AG08395 (cell line): ENCODE measurements at places on chromosomes 11 and 22.

GRCh38 chr11:28756977-28757376 lies 648.8 kb downstream of the METTL15 start:
- DNase-seq: peak; percentile 62

GRCh38 chr11:125410091-125410490 lies 86.0 kb downstream of the FEZ1 start:
- no peak for DNase-seq

DNA sequence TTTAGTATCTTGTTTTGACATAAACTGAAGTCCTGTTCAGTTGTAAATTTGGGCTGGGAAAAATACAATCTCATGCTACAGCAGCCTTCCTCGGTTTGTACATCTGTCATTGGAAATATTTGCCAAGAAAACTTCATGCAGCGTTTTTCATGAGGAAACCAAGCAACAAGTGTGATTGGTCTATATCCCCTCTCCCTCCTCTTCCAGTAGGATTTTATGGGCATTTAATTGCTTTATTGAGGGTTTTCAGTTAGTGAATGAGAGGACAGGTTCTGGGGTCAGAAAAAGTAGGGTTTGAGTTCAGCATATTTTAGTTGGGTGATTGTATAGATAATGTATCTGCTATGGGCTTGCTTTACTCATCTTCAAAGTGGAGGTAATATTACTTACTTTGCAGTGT lies 90.1 kb upstream of the RAG2 start:
- no peak for DNase-seq

DNA sequence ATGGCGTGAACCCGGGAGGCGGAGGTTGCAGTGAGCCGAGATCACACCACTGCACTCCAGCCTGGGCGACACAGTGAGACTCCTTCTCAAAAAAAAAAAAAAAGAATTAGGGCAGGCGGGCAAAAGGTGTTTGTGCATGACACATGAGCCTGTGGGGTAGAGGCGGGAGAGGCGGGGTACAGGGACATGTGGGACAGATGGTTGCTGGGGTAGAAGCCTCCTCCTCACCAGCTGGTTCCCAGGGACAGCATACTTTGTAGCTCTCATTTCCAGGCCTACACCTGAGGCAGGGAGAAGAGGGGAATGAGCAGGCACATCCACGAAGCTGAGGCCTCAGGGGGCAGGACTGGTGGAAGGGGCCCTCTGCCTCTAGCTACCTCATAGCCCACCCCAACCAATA lies 23.7 kb downstream of the YWHAH start:
- DNase-seq: no peak

DNA sequence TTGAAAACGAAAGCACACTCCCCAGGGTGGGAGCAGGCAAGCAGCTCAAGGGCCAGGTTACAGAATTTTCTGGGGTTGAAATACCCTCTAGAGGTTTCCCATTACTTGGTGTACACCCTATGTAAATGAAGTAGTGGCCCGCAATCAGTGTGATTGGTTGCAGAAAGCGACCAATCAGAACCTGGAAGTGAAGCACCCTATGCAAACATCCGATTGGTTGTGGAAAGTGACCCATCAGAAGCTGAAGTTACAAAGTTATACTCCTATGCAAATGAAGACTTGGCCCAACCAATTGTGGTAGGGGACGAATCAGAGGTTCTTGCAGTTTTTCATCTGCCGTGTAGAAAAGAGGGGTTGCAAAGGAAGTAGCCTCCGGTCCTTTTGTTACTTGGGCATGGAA lies 19.2 kb downstream of the PRR5 start:
- no peak for DNase-seq

GRCh38 chr11:42974510-42975179 lies 337.2 kb upstream of the API5 start:
- no peak for DNase-seq

DNA sequence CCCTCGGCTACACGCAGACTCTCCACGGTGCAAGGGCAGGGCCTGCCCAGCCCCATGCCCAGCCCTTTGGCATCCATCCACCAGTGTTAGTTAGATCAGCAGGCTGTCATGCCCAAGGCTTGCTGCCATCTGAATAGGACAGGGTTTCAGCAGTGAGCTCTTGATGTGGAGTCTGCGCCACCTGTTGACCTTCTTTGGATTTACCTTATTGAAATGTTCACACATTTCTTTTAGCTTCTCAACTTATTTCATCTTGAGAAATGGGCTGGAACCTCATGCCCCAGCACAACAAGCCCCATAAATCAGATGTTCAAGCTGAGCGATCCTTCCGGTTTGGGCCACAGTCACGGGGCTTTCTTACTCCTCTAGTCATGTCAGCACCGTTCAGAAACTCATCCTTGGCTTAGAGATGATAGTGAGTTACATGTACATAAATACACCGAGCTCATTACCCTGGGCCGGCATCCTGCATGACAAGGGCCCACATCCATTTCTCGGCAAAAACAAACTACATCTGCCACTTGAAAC lies 61.7 kb downstream of the PARVB start:
- peak; percentile 74 for DNase-seq

DNA sequence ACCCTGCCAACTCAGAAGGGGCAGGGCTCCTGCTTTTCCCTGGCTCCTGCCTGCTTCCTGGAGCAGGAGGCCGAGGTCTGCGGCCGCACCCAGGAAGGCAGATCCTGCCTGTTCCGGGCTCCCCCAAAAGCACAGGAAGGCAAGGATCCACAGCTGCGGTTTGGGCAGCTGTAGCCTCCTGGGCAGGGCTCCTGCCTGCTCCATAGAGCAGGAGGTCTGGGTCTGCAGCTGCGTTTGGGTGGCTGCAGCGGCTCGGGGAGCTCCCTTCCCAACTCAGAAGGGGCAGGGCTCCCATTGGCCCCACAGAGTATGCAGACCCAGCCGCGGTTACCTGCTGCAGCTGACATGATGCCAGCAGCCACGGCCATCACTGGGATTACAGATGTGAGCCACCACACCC lies 5.5 kb downstream of the UPK2 start:
- DNase-seq: no peak

- DNase-seq: no peak
These were observed 390.8 kb downstream of the SHANK2 start for GRCh38 chr11:70861559-70861958.

- no peak for DNase-seq
These were observed 30.7 kb upstream of the LMO1 start for GRCh38 chr11:8294251-8294935.

DNA sequence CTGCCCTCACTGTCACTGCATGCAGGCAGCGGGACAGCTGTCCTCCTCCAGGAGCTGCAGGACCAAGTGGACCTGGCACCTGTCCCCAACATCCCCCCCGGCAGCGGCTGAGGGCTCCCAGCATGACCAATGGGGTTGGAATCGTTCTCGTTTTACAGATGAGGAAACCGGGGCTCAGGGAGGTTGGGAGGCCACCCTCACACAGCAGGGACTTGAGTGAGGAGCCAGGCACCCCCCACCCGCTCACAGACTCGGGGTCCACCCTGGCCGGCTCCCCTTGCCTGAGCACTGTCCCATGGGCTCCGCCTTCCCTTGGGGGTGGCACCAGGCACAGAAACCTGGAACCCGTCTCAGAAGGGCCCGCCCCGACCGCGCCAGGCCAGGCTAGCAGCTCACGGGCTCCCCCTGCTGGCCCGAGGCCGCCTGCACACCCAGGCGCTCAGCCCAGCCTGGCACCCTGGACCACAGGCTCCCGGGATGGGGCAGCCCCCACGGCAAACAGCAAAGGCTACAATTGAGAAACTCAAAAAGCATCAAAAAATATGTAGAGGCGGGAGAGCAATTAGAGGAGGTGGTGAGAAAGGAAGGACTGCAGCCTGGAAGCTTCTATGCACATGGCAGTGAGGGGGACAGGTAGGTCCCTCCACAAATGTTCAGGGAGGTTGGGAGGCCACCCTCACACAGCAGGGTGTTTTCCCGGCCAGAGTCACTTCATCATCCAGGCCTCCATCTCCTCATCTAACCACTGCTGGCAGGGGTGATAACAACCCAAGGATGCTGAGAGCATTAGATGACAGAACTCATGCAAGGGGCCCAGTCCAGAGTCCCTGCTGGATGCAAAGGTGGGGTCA lies 12.8 kb downstream of the MACROD1 start:
- DNase-seq: peak; percentile 95

- DNase-seq: no peak
These were observed 728 bp downstream of the RPL3 start for GRCh38 chr22:39318507-39319283.

DNA sequence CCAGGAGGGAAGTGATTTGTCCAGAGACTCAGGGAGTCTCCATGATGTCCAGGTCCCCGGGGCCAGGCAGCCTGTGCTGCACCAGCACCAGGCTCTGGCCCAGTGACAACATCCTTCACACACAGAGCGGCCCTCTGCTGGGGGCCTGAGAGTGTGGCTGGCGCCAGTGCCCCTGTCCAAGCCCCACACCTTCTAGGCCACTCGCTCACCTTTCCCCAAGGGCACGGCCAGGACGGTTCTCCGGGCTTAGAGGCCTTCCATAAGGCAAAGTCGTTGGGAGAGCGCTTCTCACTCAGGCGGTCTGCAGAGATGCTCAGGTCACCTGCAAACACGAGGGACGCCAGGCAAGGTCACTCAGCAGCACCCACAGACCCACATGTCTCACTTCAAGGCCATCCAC lies 27.9 kb upstream of the NAP1L4 start:
- DNase-seq: no peak

GRCh38 chr11:130181295-130182272 lies 22.0 kb downstream of the ST14 start:
- DNase-seq: peak; percentile 88

DNA sequence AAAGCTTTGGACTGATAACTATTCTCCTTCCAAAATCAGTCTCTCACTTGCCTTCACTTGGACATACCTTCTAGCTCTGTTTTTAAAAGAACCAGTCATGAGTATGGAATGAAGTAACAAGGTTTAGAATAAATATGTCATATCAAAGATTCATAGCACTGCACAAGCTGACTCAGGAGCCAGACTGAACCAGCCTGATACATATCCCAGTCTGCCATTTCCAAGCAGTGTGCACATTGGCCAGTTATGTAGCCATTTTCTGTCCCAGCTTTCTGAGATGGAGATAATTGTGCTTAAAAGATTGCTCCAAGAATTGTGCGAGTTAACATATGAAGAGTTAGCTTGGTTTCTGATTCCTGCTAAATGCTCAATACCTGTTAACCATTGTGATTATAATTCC lies 311.3 kb downstream of the C11orf87 start:
- peak; percentile 11 for DNase-seq

GRCh38 chr11:66973956-66974580 lies 1.0 kb upstream of the C11orf86 start:
- DNase-seq: no peak

DNA sequence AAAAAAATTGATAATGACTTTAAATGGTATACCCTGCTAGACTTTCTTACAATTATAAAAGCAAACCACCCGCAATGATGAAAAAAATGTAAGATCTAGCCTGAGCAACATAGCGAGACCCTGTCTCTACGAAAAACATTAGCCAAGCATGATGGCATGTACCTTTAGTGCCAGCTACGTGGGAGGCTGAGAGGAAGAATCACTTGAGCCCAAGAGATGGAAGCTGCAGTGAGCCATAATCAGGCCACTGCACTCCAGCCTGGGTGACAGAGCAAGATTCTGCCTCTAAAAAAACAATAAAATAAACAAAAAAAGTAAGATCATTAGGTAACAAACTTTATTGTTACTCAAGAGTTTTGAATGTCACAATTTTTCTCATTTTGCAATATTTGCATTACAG lies 39.2 kb downstream of the KMT5B start:
- DNase-seq: no peak

DNA sequence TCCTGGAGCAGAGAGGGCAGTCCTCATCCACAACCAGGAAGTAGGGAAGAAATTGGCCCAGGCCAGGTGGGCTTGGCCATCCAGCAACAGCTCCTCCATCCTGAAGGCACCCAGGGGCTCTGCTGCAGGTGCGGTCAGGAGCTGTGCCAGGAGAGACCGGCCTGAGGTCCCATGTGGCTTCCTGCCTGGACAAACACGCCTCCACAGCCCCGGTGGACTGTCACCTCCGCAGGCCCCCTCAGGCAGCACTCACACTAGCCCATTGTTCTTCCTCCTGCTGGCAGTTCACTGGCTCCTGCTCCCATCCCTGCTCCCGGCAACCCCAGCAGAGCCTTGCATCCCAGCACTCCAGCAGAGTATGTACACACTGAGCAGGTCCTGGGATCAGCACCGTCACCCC lies 16.0 kb upstream of the POU2AF1 start:
- no peak for DNase-seq

DNA sequence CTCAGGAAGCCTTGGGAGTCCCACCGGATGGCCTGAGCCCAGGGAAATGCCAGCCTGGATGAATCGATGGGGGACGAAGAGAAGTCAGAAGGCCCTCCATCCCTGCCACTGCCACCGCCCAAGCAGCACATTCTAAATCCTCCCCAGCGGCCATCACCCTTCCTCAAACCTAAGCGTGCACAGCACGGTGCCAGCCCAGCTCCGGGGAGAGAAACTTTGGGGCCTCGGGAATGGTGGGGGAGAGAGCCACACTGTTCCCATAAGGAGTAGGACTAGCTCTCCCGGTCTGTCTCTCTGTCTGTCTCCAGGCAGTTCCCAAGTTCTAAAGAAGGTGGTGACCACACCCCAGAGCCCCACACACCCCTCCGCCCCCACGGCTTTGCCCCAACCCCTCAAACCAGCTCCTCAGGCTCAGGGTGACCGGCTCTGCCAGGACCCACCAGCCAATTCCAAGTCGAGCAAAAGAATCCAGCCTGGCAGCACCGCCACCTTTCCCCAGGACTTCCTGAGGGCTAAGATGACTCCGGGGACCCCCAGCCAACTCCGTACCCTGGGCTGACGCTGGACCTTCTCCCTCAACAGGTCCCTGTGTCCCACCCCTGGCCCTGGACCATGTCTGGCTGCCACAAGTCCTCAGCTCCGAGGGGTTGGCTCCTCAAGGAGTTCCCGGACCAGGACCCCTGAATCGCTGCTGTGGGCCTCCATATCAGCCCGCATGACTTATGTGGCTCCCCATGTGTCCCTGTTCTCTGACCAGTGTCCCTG lies 2.7 kb downstream of the AHNAK start:
- no peak for DNase-seq

GRCh38 chr22:46064228-46064965 lies 85.9 kb upstream of the PPARA start:
- no peak for DNase-seq

DNA sequence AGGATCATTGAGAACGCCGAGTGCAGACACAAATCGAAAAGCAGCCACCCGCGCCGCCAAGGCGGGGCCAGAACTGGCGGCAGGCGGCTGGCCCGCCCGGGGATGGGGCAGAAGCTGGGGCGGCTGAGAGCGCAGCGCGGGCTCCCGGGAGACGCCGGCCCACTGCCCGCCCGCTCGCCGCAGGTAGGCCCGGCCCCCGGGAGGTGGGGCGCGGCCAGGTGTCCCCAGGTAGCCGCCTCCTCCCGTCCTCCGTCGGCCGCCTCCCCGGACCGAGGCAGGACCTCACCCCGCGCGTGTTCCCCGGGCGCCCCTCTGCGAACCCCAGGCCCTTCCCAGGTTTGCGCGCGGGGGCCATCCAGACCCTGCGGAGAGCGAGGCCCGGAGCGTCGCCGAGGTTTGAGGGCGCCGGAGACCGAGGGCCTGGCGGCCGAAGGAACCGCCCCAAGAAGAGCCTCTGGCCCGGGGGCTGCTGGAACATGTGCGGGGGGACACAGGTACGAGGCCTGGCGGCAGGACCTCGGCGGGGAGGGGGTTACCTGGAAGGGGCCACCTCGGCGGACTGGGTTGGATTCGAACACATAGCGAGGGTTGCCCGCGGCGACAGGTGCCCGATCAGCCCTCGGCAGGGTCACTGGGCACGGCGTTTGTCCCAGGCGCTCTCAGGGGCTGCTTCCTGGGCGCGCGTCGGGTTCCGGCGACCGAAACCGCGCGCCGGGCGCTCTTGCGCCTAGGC lies at the start of gene PRRG4:
Gene PRRG4, plus strand, starts transcription at position 248 of the 733 bp plus-strand sequence. CDS start 603 bp downstream, outside the sequence.
- DNase-seq: peak; percentile 50
